Activated T-helper 1 cell treated with Interleukin-2 at 50 U/mL for 16 hours (primary cell): ENCODE measurements at places on chromosomes 7 and 10.

- DNase-seq = no peak
Measured at GRCh38 chr7:155356323-155357105, 58.8 kb downstream of the INSIG1 start.

- DNase-seq = no peak
Measured at GRCh38 chr7:102841290-102841689, 71.5 kb upstream of the LRRC17 start.

DNA sequence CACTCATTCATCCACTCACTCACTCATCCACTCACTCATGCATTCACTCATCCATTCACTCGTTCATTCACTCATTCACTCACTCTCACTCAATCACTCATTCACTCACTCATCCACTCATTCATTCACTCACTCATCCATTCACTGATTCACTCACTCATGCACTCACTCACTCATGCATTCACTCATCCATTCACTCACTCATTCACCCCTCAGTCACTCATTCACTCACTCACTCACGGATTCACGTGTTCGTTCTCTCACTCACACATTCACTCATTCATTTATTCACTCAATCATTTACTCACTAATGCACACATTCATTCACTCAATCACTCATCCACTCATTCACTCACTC is 73.4 kb downstream of the CARD11 start:
- DNase-seq = no peak

GRCh38 chr10:119131512-119132240 is 27.8 kb downstream of the DENND10 start:
- no peak for DNase-seq

- DNase-seq = no peak
Measured at GRCh38 chr7:123580406-123581161, 21.0 kb upstream of the ASB15 start.

DNA sequence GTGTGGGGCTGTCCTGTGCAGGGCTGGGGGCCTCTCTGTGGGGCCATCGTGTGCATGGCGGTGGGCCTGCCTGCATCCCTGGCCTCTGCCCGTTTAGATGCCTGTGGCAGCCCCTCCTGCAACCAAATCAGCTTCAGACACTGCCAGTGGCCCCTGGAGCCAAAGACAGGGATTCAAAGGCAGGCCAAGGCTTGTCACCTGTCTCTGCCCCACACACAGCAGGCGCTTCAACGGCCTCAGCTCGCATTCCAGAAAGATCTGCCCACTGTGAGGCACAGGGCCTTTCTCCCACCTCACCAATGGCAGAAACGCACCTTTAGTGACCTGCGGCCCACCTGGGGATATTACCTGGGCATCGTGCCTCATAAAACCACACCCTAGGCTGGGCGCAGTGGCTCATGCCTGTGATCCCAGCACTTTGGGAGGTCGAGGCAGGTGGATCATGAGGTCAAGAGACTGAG is 46.0 kb downstream of the INSIG1 start:
- no peak for DNase-seq

- DNase-seq = peak; percentile 46
Measured at GRCh38 chr7:74656441-74656836, 1.1 kb upstream of the GTF2I start.

- no peak for DNase-seq
Measured at GRCh38 chr10:12974078-12974477, 27.4 kb downstream of the CCDC3 start.

- no peak for DNase-seq
Measured at GRCh38 chr7:23072922-23073321, 32.7 kb upstream of the KLHL7 start.

GRCh38 chr7:139660317-139661042 is 117.3 kb downstream of the HIPK2 start:
- DNase-seq = no peak

- DNase-seq = no peak
Measured at GRCh38 chr7:98085674-98086073, 21.0 kb upstream of the LMTK2 start.

GRCh38 chr7:45702751-45703150 is 128.6 kb downstream of the ADCY1 start:
- DNase-seq = no peak

GRCh38 chr7:94170836-94171235 is 166.7 kb upstream of the BET1 start:
- no peak for DNase-seq

DNA sequence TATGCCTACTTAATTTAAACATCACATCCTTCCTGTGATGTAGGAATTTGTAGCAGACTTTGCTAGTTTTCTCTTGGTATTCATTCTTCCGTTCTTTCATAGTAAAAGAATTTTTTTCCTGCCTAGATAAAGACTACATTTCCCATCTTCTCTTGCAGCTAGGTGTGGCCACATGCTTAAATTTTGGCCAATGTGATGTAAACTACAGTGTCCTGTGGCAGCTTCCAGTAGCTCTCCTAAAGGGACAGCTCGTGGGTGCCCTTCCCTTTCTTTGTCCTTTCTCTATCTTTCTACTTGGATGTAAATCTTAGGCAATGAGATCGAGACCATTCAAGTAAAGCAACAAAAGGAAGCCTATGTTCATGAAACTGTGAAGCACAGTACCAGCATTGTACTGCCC is 58.6 kb downstream of the ASAH2B start:
- no peak for DNase-seq

- no peak for DNase-seq
Measured at GRCh38 chr10:111023060-111023459, 53.8 kb upstream of the ADRA2A start.

GRCh38 chr10:116947841-116948529 is 57.0 kb downstream of the SHTN1 start:
- DNase-seq = no peak

DNA sequence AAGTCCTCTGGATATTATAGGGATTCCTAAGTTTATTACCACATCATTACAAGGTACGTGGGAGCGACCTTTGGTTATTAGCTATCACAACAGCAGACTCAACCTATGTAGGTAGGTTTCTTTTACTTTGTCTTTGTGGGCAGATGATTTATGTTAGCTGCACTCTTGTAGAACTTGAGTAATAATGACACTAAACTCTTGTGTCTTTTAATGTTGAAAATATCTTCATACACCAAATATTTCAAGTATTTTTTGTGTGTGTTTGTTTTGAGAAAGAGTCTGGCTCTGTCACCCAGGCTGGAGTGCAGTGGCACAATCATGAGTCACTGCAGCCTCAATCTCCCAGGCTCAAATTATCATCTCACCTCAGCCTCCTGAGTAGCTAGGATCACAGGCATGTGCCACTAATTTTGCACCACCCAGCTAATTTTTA is 19.2 kb upstream of the SUPV3L1 start:
- no peak for DNase-seq

DNA sequence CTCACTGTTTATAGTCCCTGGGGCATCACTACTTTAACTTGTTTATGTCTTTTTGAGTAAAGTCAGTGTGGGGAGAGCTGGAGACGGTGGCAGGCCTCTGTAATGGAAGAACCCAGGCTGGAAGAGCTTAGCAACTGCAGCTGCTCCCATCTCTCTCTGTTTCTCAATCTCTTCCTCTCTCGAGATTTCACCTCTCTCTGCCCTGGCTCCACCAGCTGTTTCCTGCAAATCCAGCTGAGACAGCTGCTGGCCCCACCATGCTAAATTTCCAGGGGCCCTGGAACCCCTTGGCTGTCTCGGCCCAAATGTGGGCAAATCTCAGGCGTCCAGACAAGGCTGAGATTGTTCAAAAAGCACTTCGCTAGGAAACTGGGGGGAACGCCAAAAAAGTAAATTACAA is 25.8 kb upstream of the SLF2 start:
- no peak for DNase-seq

DNA sequence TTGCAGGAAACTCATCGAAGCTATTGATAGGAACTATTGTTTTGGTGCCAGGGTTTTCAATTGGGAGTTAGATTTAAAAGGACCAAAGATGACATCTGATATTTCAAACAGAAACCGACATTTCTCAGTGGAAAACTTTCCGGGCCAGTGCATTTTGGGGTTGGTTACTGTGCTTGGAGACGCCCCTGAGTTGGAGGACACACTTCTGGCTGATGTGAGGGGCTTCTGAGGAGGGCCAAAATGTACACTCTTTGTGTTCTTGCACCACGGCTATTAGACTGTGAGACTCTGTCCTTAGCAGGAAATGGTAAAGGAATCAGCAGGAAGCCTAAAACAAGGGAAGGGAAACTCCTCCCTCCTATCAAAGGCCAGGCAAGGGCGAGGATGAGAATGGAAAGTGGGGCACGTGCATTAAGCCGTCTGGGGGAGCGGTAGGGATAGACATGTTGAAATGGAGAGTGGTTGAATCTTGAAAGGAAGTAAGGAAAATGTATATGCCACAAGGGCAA is 1.8 kb upstream of the SRGN start:
- no peak for DNase-seq

DNA sequence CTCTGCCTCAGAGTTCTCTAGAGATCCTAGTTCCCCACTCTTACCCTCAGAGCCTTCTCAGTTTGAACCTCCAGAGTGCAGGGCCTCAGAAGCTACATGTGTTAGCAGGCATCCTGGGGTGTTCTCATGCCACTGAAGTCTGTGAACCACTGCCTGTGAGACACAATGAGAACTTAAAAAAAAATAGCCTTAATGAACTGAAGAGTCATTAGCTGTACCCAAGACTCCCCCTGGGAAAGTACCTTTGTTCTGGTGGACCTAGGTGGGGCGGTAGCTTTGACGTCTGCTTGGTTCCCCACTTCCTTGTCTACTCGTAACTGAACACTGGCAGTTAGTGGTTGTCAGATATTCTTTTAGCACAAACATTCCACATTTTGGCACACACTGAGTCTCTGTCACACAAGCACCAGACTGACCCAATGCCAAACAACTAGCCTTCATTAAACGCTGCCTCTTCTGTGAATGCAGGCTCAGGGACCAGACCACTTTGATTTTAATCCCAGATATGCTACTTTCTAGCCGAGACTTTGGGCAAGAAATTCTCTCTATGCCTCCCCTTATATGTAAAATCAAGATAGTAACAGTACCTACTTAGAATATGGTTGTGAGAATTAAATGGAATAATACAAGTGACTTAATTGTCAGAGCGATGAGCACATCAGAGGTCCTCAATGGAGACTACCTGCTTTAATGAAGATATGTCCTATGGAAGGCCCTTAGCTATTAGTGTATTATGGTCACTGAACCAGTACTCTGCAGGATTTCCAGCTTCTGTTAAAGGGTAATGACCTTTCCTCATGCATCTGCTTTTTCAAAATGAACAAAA is 75.3 kb upstream of the CC2D2B start:
- no peak for DNase-seq

DNA sequence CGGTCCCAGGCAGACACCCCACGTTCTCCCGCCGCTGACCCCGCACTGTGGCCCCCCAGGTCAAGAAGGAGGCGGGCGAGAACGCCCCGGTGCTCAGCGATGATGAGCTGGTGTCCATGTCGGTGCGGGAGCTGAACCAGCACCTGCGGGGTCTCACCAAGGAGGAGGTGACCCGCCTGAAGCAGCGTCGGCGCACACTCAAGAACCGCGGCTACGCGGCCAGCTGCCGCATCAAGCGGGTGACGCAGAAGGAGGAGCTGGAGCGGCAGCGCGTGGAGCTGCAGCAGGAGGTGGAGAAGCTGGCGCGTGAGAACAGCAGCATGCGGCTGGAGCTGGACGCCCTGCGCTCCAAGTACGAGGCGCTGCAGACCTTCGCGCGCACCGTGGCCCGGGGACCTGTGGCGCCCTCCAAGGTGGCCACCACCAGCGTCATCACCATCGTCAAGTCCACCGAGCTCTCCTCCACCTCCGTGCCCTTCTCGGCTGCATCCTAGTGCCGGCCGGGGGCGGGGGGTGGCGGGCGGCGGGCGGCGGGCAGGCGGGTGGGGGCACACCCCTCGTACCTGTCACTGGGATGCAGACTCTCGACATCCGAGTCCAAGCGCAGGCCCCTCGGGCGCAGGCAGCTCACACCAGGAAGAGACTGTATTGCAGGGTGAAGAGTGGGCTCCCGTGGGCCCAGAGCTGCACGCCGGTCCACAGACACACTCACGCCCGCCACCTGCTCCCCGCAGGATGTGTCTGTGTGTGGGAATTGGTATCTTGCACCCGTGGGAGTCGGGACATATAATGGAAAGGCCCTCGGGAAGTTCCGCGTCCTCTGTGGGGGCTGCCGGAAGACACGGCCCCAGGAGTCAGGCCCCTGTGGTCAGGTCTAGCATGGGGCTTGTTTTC is 9.6 kb downstream of the MAFK start:
- no peak for DNase-seq

DNA sequence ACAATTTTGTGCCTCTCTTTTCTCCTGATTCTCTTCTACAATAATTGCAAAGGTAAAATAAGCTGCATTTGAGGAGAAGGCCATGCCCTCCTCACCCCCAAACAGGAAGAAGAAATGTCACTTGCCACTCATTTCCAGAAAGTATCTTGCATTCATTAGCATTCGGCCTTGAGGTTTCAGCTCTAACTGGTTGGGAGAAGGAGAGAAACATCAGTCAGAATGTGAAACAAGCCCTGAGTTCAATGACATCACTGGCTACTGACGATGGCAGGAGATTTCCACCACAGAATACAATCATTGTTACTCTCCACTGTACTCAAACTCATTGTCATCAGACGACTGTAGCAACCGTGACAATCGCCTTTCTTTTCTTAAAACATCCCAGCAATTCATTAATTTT is 72.8 kb downstream of the PRKCQ start:
- DNase-seq = no peak

DNA sequence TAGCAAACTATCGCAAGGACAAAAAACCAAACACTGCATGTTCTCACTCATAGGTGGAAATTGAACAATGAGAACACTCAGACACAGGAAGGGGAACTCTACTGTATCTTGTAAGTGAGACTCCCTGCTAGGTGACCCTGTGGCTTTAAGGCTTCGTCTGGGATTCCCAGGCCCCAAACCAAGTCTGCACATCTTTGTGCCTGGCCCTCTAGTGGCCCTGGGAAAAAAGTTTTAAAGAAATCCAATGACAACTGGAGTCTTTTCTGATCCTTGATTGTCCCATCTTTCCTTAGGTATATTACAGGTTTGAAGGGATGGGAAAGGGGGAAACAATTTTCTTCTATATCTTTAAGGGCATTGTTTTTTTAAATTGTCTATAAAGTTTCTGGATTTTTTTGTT is 10.6 kb upstream of the LIPM start:
- no peak for DNase-seq

DNA sequence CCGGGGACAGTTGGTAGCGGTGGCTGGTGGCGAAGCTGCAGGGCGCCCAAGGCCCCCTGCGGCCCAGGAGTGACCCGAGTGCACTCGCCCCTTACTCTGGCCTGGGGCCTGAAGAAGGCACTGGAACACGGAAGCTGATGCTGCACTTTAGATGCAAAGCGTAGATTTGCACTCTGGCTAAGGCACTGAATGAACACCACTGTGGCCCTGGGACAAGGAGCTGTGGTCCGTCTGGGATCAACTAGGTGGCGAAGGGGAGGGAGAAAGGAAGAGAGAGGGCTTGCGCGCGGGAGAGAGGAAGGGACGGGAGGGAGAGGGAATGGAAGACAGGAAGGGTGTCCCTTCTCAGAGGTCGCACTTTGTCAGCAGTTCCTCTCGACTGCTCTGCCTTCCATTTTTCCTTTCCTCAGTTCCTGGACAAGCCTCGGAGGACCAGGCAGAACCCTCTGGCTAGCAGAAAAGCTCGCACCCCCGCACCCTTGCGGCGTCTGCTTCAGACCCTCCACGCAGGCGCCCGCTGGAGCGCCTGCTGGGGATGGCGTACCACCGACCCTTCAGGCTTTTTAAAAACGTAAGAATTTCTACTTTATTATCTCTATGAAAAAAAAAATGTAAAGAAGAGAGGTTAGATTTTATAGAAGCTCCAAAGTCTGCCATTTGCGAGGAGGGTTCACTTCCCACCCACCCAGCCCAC is 1.2 kb downstream of the FERD3L start:
- DNase-seq = no peak

GRCh38 chr10:36437367-36437766 is 688.0 kb upstream of the ANKRD30A start:
- no peak for DNase-seq
